NCI-H1436 treated with DMSO at 0.1 percent for 48 hours (cell line): ENCODE measurements at places on chromosomes 7 and 10.

- no peak for DNase-seq
Measured at GRCh38 chr7:80827239-80827633, 91.6 kb downstream of the SEMA3C start.

DNA sequence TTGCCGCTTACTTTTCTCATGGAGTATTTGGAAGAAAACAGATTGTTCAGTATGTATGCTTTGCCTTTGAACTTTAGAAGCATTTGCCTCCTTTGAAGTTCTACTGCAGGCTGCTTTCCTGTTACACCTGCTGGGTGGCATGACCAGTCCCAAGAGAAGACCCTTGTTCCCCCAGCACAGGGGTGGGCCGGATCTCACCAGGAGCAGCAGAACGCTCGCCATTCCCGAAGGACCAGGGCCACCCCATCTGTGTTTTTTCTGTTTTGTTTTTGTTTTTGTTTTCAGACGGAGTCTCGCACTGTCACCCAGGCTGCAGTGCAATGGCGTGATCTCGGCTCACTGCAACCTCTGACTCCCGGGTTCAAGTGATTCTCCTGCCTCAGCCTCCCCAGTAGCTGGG lies 493.6 kb downstream of the PTPRN2 start:
- no peak for DNase-seq

GRCh38 chr7:3260401-3260715 lies 40.7 kb upstream of the SDK1 start:
- no peak for DNase-seq

- DNase-seq: no peak
Measured at GRCh38 chr7:80247891-80248290, 113.3 kb downstream of the GNAI1 start.

DNA sequence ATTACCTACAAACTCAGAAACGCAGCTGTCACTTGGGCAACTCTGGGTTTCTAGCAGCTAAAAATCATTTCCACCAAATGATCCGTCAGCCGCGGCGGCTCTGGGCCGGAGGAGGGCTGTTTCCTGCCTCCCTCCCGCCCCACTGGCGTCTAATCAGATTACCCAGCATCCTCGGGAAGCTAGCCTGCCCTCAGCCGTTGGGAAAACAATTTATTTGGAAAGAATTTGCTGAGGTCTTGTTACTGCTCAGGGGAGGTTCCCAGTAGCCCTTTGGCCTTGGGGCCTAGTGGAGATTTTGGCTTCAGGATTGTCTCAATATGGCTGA lies 65.0 kb upstream of the ADGRA1 start:
- no peak for DNase-seq

- no peak for DNase-seq
Measured at GRCh38 chr7:110253093-110253492, 837.8 kb upstream of the LRRN3 start.

GRCh38 chr10:36038316-36038955 lies 396.3 kb upstream of the FZD8 start:
- no peak for DNase-seq

- no peak for DNase-seq
Measured at GRCh38 chr7:126804604-126805003, 448.1 kb downstream of the GRM8 start.
